Stimulated activated CD4-positive, alpha-beta T cell treated with anti-CD3 and anti-CD28 coated beads, Interleukin-15, amount 100 ng/mL, for 1 hour (primary cell): ENCODE measurements at places on chromosomes 2 and 18.

GRCh38 chr2:25314514-25315315 is 27.0 kb downstream of the DNMT3A start:
- DNase-seq: peak; percentile 86

DNA sequence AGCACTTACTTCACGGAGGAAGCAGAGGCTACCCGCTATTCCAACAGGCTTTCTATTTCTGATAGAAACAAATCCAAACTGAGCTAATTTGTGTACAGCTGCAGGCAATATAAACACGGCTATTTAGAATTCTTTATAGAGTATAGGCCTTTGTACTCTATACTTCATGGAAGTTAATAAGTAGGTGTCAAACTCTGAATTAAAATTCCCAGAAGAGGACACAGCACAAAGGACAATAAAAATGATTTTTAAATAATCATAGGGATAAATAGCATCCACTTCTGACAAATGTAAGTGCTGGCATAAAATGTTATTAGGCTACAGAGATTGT is 261.5 kb downstream of the AFF3 start:
- no peak for DNase-seq

DNA sequence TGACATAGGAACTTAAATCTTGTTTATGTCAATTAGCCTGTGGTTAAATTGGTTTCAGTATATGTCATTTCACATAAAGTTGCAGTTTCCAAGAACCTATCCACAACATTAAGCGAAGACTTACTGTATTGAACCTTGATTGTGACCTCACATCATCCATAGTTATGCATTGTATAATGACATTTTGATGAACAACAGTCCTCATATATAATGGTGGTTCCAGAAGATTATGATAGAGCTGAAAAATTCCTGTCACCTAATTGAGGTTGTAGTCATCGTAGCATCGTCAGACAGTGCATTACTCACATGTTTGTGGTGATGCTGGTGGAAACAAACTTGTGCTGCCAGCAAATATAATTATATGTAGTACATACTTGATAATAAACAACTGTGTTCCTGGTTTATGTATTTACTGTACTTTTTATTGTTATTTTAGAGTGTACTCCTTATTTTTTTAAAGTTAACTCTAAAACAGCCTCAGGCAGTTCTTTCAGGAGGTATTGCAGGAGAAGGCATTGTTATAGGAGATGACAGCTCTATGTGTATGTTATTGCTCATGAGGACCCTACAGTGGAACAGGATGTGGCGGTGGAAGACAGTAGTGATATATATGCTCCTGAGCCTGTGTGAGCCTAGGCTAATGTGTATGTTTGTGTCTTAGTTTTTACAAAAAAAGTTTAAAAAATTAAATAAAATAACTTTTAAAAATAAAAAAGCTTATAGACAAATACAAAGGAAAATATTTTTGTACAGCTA is 56.6 kb downstream of the UBE2E3 start:
- DNase-seq: no peak

DNA sequence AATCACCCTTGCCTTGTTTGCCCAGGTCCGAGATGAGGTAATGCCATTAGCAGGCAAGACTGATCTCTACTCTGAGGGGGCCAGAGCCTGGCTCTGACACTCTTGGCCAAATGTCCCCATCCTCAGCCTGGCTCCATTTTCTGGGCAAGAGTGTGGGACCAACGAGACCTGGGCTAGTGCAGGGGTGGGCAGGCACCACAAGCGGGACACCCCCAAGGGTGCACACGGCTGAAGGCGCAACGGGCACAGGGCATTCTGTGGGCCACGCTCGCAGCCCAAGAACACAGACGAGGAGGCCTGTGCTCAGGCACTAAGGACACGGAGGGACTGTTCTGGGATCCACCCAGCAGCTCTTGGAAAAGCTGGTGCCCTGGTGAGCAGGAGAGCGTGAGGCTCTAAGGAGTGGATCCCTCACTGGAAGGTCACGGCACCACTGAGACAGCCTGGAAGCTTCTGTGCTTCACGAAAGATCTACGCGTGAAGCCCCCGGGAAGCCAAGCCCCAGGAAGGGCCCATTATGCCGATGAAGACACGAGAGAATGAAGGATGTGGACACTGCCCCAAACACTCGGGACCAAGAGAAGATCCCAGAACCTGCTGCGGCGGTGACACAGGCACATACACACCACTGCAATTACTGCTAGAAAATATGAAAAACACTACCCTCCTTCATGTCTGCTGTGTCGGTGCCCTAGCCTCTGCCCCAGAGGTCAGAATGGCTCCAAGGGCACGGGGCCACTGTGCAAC is 138.2 kb downstream of the HDAC4 start:
- no peak for DNase-seq

GRCh38 chr18:8423051-8423557 is 186.1 kb upstream of the RAB12 start:
- no peak for DNase-seq

- DNase-seq: no peak
These were observed 36.4 kb upstream of the IL1R1 start for GRCh38 chr2:102106133-102106556.

- no peak for DNase-seq
These were observed 283.6 kb upstream of the TRIB2 start for GRCh38 chr2:12432985-12433625.

- no peak for DNase-seq
These were observed 271.0 kb downstream of the TNS1 start for GRCh38 chr2:217731805-217732204.

DNA sequence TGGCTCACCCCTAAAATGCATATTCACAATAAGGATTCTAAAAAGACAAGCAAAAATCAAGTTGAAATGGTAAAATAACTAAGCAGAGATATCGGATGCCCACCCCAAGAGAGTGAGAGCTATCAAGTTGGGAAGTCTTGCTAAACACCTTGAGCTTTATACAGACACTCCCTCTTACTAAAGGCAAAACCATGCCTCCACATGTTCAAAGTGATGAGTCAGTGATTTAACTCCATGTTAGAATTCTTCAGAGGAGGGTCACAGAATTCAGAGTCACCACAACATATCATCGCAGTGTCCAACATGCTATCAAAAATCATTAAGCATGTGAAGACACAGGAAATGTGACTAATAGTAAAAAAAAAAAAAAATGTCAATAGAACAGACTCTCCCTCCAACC is 20.6 kb upstream of the ST8SIA3 start:
- no peak for DNase-seq

GRCh38 chr2:206392118-206392517 is 51.2 kb upstream of the ADAM23 start:
- no peak for DNase-seq

GRCh38 chr2:43288417-43289305 is 62.3 kb upstream of the ZFP36L2 start:
- no peak for DNase-seq

DNA sequence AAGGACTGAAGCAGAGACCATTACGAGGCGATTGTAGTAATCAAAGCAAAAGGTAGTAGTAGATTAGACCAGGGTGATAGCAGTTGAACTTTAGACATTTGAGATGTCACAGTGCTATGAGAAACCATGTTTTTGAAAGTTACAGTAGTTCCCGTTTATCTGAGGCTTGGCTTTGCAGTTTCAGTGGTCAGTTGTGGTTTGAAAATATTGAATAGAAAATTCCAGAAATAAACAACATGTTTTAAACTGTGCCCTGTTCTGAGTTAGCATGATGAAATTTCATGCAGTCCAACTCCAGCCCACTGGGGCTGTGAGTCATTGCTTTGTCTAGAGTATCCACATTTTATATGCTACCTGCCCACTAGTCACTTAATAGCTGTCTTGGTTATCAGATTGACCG is 47.5 kb downstream of the ZNF638 start:
- no peak for DNase-seq

- no peak for DNase-seq
These were observed 72.0 kb upstream of the TMEM178A start for GRCh38 chr2:39593439-39594393.

- no peak for DNase-seq
These were observed 18.2 kb upstream of the ACSL3 start for GRCh38 chr2:222842491-222843174.

DNA sequence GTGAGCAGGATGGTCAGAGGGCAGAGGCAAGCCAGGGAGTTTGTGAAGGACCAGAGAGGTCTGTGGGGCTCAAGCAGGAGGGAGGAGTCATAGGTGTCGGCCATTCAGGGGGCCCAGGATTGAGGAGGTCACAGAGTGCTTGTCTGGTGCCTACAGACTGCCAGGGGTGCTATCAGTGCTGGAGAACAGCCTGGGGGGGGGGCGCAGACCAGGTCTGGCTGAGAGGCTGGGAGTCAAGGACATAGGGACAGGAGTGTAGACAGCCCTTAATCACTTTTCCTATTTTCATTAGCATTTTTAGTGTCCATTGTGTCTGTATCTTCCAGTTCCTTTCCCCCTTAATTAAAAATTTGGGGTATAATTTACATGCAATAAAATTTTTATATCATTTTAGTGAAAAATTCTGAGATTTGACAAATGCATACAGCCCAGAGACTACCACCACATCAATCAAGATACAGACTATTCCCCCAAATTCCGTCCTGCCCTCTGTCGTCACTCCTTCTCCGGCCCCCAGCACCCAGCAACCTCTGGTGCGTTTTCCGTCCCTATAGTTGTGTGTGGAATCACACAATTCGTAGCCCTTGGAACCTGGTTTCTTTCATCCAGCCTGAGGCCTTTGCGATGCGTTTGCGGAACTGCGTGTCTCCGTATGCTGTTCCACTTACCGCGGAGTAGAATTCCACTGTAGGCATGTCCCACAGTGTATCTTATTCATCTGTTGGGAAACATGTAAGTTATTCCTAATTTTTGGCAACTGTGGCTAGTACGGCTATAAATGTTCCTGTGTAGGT is 6.2 kb downstream of the ZAP70 start:
- DNase-seq: no peak

GRCh38 chr2:226888378-226888965 is 52.6 kb downstream of the RHBDD1 start:
- DNase-seq: no peak

DNA sequence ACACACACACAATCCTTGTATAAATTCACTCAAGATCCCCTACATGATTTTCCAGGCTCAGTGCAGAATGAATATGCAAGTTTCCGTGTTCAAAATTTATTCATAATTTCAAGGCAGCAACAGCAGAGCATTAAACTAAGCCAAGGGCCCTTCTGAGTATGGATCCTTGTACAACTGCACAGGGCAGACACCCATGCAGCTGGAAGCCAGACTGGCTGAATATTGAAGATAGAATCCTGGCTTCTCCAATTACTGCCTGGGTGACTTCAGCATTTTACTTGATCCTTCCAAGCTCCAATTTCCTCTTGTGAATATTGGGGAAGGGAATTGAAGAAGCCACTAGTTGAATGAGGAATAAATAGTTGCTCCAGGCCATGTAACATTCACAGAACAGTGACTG is 267.9 kb upstream of the REG3G start:
- no peak for DNase-seq

- DNase-seq: no peak
These were observed 12.8 kb upstream of the TTN start for GRCh38 chr2:178819992-178820391.

GRCh38 chr2:100786985-100787384 is 33.0 kb upstream of the NPAS2 start:
- DNase-seq: no peak

DNA sequence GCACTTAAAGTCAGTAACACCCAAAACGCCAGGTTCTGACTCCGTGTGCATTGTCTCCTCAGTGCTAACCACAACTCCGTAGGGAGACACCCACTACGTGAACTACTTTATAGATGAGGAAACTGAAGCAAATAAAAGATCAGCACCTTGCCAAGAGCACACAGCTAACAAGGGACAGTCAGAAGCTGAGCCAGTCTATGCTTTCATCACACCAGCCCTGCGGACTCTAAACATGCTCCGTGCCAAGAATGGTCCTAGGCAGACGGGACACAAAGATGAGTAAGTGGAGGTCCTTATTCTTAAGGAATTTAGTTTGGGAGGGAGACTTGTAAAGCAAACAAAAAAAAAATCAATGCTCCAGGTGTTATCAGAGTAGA is 9.6 kb downstream of the MBOAT2 start:
- DNase-seq: no peak

- no peak for DNase-seq
These were observed 21.1 kb downstream of the GPR35 start for GRCh38 chr2:240646176-240646899.

DNA sequence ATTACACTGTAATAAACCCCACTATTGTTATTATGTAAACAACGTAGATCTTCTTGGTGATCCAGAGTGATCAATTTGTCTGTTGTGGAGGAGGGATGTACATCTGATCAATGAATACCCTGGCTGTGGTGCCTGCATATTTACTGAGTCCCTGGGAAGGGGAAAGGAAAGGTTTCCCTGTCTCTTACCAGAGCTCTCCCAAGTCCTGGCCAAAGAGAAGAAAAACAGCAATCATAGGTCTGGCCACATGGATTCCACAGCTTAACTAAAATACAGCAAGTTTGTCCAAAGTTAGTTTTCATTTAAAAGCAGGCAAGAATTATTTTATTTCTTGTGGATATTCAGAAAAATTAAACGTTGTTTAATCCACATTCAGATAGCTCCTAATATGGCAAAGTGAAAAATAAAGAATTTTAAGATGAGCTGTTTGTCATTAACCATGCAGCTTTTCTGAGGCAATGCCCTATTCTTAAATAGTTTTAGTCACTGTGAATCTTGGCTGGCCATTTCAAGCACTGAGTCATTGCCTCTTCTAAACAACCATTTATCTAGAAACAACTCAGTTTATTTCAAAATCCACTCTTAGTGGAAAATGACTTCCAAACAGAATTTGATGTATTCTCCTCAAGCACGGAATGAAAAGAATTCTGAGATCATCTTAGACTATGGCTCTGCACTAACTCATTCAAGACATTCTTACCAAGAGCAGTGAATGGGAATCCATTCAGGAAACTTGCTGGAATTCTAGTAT is 1004.4 kb upstream of the CDH2 start:
- no peak for DNase-seq

DNA sequence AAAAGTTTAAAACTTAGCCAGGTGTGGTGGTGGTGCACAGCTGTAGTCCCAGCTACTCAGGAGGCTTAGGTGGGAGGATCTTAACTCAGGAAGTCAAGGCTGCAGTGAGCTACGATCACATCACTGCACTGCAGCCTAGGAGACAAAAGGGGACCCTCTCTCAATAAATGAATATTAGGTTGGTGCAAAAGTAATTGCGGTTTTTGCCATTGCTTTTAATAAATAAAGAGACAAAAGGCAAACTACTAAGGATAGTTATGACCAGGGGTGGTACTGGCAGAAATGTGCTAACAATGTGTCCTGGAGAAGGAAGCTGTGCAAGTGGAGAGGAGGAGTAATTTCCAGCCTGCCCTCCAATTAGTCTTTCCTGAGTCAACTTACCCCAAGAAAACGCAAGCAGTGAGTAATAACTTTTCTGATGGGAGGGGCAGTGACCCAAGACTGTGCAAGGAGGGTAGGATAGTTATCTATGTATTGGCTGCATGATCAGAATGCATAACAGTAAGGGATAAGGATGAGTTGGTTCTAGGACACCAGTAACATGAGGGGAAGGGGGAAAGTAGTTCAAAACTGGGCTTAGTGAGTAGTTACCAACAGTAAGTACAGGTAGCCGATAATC is 1.5 kb downstream of the EXOC6B start:
- DNase-seq: no peak

DNA sequence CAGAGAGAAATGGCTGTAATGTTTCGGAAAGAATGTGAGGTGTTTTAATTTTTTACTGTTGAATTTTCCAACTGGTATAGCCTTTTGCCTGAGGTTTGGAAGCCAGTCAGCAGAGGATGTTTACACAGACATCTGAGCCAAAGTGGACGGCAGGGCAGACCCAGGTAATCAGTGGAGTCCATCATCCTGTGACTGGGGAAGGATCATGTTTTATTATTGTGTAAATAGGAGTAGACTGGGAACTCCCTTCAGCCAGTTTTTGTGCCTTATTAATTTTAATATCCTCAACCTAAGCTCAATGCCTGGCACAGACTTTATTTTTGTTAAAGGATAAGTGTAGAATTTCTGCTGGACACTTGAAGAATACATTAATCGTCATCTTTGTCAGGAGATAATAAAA is 142.0 kb upstream of the GAREM1 start:
- no peak for DNase-seq
